ENCODE measurements at places on chromosomes 13 and 19. TPM values are rescaled to one million over a fixed set of nuclear protein-coding genes. Genes with fewer than 3 reads are reported as not detected.

Gene RFPL4A
- not detected for total RNA-seq

Gene STK11
- 65.6 TPM for total RNA-seq

Gene TMEM190
- 0.58 TPM for total RNA-seq

Gene KIR3DL1
- not detected for total RNA-seq

GRCh38 chr13:20945952-20946383 lies 43.4 kb upstream of the XPO4 start:
- H3K4me3 ChIP-seq, result no peak overlapping the region
- no peak for DNase-seq
- H3K36me3 ChIP-seq, result no peaks in the 10 kb centered on the region
- no peak overlapping the region for H3K27ac ChIP-seq
- peaks cover 13% of the 10 kb centered on the region for H3K27me3 ChIP-seq

DNA sequence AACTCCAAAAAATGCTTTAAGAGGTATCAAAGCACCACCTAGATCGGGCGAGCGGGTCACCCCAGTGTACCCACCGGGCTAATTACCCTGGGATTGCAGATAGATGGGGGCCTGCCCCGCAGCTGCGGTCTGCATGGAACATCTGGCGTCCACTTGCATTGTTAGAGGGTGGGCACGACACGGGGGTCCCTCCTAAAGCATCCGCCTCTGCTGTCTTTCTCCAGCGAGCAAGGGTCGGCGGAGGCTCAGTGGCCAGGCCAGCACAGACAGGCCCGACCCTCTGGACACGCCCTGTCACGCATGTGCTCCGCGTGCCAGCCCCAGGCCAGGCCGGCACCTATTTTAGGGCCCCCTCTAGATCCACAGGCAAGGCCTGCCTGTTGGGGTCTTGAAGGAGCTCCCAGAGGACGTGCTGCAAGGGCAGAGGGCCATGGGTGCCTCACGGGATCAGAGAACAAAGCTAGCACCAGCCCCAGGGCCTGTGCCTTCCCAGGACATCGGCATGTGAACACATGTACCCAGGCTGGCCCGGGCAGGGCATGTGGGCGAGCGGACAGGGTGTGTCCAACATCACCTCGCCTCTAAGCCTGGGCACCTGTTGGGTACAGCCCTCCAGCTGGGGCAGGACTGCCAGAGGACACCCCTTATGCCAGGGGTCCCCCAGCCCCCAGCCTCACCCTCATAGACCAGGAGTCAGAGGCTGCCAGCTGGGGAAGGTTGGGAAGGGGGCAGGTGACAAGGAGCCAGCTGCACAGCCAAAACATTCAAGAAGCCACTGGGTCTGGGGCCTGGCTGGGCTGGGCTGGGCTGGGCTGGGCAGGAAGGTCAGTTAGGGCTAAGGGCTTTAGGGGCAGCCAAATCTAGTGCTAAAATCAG lies 35.6 kb upstream of the NANOS3 start:
- no peaks in the 10 kb centered on the region for H3K27me3 ChIP-seq
- peak overlapping the region; percentile 95 for H3K27ac ChIP-seq
- peaks cover 28% of the 10 kb centered on the region for H3K4me1 ChIP-seq
- DNase-seq, result peak; percentile 91

- no peak overlapping the region for H3K27ac ChIP-seq
- H3K27me3 ChIP-seq, result no peaks in the 10 kb centered on the region
- DNase-seq, result peak; percentile 11
- no peaks in the 10 kb centered on the region for H3K36me3 ChIP-seq
- H3K4me3 ChIP-seq, result no peak overlapping the region
- no peaks in the 10 kb centered on the region for H3K4me1 ChIP-seq
Measured at GRCh38 chr13:103403148-103403740, 337.0 kb upstream of the SLC10A2 start.
